ENCODE measurements at places on chromosomes 13 and 19.
A peak's percentile ranks its signal among the peaks of the same experiment; 100 is the strongest.

- H3K4me3 ChIP-seq = no peak overlapping the region
- H3K36me3 ChIP-seq = no peaks in the 10 kb centered on the region
- no peak for DNase-seq
- H3K27ac ChIP-seq = no peak overlapping the region
Observed at GRCh38 chr13:105365831-105366230, 1169.6 kb downstream of the EFNB2 start.

GRCh38 chr13:51980908-51981307 lies 30.3 kb downstream of the ATP7B start:
- H3K27ac ChIP-seq = no peak overlapping the region
- no peaks in the 10 kb centered on the region for H3K36me3 ChIP-seq
- peaks cover 4% of the 10 kb centered on the region for H3K4me1 ChIP-seq
- no peak overlapping the region for H3K4me3 ChIP-seq
- H3K27me3 ChIP-seq = no peaks in the 10 kb centered on the region

DNA sequence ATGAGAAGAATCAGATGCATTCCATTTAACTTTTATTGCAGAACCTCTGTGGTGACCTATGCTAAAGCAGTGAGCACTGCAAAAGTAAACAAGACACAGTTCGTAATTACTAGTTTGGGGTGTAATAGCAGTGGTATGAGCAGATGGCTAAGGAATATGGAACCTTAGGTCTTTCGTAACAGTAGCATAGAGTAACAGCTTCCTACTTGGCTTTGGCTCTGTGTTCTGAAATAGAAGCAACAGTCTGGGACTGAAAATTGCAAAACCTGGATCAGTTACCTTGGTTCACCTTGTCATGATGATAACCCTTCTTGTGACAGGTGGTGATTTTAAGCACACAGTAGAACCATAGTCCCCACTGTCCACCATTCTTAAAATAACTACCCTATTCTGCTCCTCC lies 303.4 kb downstream of the GPC6 start:
- H3K27me3 ChIP-seq = no peaks in the 10 kb centered on the region
- DNase-seq = no peak
- H3K4me3 ChIP-seq = no peak overlapping the region
- H3K36me3 ChIP-seq = no peaks in the 10 kb centered on the region
- no peak overlapping the region for H3K27ac ChIP-seq
- no peaks in the 10 kb centered on the region for H3K4me1 ChIP-seq

GRCh38 chr19:44848036-44848811 lies 2.1 kb downstream of the NECTIN2 start:
- peaks cover 19% of the 10 kb centered on the region for H3K4me1 ChIP-seq
- no peaks in the 10 kb centered on the region for H3K27me3 ChIP-seq
- peak overlapping the region; percentile 98 for H3K4me3 ChIP-seq
- H3K36me3 ChIP-seq = peaks cover 20% of the 10 kb centered on the region

- no peaks in the 10 kb centered on the region for H3K4me1 ChIP-seq
- no peaks in the 10 kb centered on the region for H3K27me3 ChIP-seq
- H3K36me3 ChIP-seq = no peaks in the 10 kb centered on the region
- no peak for DNase-seq
- H3K27ac ChIP-seq = no peak overlapping the region
Observed at GRCh38 chr19:6694147-6694815, 24.3 kb upstream of the TNFSF14 start.

DNA sequence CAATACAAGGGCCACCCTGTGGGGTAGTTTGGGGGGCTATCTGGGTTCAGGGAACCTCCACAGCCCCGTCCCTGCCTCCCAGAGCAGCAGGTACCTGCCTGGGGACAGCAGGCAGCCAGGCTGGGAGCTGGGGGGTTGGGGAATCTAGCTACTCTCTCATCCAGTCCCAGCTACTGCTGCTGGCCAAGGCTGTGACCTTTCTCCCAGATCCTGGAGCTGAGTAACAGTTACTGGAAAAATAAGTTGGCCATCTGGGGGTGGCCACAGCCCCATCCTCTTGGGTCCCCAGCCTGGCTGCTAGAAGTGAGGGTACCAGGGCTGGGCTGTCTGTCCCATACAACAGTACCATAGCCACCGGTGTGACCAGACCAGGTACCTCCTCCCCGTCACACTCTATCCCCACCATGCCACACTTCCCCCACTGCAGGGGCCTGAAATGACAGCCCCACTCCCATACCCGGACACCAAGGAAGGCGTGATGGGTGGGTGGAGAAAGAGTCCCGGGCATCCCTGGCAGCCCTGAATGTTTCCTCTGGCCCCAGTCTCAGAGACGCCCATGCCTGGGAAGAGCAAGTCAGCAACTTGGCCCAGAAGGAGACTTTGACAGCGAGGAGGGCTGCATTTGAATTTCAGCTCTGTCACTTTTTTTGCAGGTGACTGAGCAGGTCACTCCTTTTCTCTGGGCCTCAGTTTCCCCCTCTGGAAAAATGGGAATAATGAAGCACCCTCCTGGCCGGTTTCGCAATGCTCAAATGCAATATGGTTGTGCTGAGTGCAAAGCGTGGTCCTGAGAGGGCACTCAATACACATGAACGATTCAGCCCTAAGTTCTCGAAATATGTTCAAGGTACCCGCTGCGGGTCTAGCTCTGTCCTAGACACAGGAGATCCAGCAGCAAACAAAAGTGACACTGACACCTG lies 30.7 kb upstream of the NFIC start:
- H3K4me3 ChIP-seq = no peak overlapping the region
- H3K27ac ChIP-seq = no peak overlapping the region
- H3K4me1 ChIP-seq = no peaks in the 10 kb centered on the region
- DNase-seq = no peak

DNA sequence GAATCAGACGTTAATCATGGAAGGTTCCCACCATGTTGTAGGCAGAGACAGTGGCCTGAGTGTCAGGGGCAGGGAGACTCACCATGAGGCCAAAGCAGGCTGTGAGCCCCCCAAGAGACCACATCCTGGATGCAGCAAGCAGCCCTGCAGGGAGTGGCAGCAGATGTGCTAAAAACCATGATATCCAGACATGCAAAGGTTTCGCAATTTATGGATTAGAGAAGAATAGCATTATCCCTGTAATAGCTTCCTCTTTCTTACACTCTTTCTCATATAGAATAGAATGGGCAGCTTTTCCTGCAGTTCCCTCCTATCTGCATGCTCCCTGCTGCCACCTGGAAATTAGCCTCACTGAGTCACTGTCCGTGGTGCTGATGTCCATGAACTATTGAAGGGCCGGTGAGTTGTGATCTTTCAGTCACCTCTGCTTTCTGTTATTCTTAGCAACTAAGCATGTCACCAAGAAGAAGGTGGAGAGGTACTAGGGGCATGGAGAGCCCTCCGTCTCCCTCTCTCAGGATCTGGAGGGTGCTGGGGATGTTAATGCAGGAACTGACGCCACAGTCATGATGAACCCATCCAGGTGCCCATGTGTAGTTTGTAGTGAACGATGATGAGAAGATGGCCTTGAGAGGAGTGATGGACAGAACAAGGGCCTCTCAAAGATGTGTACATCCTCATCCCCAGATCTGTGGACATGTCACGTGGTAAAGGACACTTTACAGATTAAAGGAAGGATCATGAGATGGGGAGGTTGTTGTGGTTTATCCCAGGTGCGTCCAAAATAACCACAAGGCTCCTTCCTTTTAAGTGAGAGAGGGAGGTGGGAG lies 9.9 kb downstream of the CEACAM4 start:
- H3K36me3 ChIP-seq = no peaks in the 10 kb centered on the region
- H3K4me3 ChIP-seq = no peak overlapping the region
- peaks cover 20% of the 10 kb centered on the region for H3K27me3 ChIP-seq
- no peak overlapping the region for H3K27ac ChIP-seq

Data from neuronal stem cell (in vitro differentiated cells).